ENCODE measurements at places on chromosomes 1 and 21.

DNA sequence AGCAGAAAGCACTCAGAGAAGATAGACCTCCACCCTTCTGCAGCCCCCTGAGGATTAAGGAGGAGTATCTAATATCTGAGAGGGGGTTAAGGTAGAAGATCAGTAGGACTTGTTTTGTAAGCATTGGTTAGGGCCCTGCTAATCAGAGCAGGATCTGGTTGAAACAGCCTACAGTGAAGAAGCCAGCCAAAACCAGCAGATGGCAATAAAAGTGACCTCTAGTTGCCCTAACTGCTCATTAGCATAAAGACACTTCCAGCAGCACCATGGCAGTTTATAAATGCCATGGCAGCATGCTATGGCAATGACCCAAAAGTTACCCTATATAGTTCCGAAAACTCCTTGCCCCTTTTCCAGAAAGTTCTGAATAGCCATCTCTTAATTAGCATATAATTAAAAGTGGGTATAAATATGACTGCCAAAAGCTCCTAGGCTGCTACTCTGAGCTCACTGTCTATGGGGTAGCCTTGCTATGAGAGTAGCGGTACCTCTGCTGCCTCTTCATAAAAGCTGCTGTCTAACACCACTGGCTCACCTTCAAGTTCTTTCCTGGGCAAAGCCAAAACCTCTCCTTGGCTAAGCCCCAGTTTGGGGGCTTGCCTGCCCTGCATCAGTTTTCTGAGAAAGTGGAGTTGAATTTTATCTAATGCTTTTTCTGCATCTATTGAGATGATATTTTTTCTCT lies 254.2 kb downstream of the PAPPA2 start:
- DNase-seq: no peak

DNA sequence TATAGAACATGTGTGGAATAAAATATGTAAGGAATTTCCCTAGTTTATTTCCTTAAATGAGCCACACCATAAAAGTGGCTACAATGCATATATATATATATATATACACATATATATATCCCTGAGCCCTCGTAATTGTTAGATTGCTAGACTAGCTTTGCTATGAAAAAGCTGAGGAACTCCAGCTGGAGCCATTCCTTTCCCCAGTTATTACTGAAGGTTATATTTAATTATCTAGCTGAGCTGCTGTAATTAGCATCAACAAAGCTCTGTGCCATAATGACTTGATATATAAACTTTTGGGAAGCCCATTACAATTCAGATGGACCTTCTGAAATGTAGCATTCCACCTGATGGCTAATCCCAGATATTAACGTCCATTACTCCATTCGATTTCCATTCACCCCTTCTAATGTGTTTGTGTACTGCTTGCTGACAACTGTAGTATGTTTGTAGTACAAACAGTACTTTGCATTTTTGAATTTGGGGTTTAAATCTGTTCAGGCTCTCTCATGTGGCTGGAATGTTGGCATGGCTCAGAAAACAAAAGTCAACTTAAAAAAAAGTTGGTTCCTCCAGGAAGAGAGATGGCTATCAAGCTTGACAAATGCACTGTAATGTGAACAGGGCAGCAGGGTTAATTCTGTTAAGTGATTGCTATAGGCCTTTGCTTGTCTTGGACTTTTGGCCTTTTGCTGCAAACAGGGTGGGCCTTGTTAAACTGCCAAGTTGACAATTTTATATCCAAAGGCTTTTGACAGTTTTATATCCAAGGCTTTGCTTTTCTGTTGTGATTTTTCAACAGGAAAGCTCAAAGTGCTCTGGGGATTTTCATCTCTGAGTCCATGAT lies 170.0 kb downstream of the LTN1 start:
- DNase-seq: no peak

DNA sequence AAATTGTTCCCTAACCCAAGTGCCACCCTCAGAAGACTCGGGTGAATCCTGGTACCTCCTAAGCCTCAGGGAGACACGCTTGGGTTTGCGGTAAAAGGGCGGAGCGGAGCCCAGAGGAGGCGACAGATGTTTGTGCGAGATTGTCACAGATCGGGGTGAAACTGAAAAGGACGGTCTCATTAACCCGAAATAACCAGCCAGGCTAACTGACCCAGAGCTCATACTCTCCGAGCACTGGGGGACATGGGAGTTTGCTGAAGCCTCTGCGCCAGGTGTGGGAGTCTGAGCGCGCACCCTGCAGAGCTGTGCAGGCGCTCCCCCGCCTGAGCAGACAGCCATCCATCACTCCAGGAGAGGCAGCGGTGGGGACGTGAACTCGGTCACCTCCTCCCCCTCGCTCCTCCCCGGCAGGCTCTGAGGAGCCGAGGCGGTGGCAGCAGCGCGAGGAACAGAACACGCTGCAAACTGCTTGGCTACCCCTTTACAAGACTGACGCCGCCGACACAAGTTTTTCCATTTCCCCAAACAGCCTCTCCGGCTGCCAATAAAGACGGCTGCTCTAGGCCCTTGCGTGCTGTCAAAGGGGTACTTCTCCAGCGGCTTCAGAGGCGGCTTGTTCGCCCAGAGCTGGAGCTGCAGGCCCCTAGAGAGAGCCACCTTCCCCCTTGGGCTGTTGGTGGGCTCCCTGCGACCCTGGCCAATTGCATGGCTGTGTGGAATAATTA lies 43.5 kb downstream of the RRAGC start:
- no peak for DNase-seq

- DNase-seq: peak; percentile 46
Measured at GRCh38 chr1:205285381-205286101, 36.0 kb downstream of the NUAK2 start.

- DNase-seq: no peak
Measured at GRCh38 chr1:160777486-160778089, 18.4 kb upstream of the LY9 start.

Data from stimulated activated CD8-positive, alpha-beta memory T cell treated with anti-CD3 and anti-CD28 coated beads, Interleukin-7, amount 100 ng/mL, for 4 hours (primary cell).